ENCODE measurements at places on chromosomes 4 and X.

GRCh38 chrX:21305799-21306336, 68.3 kb upstream of the CNKSR2 start:
- DNase-seq, result no peak

GRCh38 chr4:44415251-44415650, 33.4 kb downstream of the KCTD8 start:
- no peak for DNase-seq

- no peak for DNase-seq
Measured at GRCh38 chr4:178811356-178811755, 1369.1 kb upstream of the AGA start.

DNA sequence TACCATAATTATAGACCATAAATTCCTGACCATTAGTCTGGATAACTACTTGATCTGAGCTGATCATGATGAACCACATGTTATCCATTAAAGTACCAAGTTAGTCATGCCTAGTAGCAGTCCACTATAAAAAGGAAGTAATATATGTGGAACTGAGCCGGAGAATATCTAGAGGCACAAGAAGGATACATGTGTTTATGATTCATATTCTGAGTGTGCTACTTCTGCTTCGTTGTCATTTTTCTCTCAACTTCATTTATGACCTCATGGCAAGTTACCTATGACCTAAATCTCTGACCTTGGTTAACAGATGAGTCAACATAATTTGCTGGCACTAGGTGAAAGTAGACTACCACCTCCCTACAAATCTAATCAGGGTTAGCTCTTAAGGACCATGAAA, 56.5 kb upstream of the ANKRD17 start:
- DNase-seq, result no peak
